ENCODE measurements at places on chromosomes 4 and X.

- no peak for DNase-seq
These were observed 344.5 kb upstream of the NR3C2 start for GRCh38 chr4:148786699-148787098.

DNA sequence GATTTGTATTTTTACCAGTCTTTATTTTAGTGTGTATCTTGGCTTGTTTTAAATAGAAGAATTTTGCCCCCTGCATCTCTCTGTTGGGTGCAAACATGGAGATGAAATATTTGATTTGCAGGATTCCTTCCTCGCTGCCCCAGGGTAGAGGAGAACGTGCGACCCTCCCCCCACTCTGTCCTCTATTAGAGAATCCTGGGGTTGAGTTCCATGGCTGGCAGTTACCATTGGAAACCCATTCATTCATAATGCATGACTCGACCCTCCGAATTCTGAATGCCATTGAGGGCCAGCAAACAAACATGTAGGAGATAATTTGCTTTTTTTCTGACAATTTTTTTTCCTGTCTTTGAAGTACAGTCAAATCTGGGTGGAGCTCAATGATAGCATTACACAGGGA is 53.7 kb downstream of the TRIM2 start:
- no peak for DNase-seq

DNA sequence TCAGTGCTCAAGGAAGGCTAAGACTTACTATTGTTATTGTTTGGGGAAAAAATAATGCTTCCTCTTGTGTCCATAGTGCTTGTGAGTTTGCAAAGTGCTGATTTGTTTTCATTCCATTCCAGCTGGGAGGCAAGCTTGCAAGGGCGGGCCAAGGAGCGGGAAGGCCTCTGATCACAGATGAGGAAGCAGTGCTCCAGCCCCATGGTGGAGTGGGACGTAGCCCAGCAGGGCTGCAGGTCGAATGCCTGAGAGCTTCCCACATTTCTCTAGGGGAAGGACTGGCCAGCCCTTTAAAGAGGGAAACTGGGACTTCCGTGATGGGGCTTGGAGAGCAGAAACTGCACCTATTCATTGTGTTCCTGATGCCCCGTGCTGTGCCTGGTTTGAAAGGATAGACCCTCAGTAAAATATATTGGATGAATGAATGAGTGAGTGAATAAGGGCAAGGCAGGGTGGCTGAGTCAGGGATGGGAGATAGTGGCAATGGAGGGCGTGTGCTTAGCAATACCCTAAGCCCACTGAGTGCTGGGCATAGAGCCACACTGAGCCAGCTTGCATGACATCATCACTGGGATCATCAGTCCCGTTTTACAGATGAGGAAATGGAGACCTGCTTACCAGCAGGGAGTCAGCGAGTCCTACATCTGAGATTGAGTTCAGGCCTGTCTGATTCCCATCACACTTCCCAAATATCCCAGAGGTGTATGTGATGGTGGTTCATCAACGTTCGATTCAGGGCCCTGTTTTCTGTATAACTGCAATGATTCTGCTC is 17.9 kb upstream of the NSG1 start:
- DNase-seq: no peak

DNA sequence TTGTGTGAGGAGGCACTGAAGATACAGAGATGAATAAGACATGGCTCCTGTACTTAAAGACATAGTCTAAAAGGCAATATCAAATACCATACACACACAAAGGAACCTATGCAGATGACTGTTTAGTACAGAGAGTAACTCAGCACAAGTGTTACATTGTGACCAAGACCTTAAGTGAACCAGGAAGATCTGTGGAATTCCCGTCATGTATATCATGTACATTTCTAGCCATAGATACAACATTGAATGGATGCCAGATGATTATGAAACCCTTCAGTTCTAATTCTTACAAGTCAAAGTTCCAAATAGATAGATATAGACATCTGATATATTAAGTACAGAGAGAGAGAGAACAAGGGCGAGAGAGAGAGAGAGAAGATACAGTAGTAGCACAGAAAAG is 73.2 kb downstream of the PAK3 start:
- no peak for DNase-seq

DNA sequence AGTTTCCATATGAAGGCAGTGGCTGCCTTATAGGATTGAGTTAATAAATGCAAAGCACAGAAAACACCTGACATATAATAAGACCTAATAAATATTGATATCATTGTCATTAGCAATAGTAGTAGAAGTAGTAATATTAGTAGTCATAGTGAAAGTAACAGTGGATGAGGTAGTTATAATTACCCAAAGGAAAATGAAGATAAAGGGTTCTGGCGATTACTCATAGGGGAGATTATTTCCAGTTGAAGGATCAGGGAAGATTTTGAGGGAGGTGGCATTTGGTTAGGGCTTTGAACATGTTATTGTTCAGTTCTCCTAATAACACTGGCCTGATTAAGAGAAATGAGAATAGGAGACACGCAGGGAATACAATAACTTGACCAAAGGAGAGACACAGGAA is 131.9 kb upstream of the GPRIN3 start:
- no peak for DNase-seq

GRCh38 chrX:23954396-23954795 is 46.6 kb downstream of the CXorf58 start:
- DNase-seq: no peak

DNA sequence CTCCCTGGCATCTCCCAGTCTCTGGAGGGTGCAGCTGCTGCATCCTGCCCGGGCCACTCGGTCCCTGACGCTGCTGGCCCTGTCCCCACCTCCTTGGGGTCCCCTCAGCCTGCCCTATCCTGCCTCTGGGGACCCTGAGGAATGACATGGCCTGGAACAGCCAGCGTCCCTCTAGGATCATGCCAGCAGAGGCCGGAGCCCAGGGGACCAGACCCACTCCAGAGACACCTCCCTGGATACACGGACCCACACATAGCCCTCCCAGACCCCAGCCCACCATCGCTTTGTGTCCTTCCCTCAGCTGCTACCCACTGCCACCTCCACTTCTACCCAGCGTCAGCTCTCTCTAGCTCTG is 35.5 kb downstream of the CPLX1 start:
- DNase-seq: no peak

DNA sequence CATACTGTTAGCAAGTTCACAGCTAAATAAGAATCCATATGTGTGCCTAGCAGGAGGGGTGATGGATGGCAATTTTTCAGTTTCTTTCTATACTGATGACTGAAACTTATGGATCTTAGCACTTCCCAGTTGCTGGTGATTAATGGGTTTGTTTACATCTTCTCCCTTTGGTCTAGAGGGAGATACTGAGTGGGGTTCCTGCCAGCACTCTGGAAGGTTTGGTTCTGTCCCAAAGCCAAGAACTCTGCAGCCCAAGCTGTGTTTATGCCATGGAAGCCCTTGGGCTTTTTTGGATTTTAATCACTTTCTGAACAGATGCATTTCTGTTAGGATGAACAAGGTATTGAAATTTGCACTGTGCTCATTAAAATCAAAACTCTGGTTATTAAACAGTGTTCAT is 43.5 kb downstream of the DDIT4L start:
- DNase-seq: no peak

DNA sequence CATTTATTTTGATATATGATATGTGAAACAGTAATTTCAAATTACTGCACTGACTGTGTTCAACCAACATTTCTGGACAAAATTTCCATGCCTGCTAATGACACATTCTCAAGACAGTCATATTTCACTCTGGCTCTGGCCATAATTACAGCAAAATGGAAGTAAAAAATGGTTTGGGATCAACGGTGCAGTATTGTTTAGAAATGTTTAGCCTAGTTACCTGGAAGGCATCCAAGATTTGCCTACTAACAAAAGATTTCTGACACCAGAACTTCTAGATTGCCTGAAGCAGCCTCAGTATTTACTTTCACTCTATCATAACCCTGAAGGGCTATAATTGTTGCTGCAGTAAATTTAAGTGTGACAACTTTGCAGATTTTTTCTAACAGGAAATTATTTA is 416.3 kb downstream of the PCDH10 start:
- no peak for DNase-seq

DNA sequence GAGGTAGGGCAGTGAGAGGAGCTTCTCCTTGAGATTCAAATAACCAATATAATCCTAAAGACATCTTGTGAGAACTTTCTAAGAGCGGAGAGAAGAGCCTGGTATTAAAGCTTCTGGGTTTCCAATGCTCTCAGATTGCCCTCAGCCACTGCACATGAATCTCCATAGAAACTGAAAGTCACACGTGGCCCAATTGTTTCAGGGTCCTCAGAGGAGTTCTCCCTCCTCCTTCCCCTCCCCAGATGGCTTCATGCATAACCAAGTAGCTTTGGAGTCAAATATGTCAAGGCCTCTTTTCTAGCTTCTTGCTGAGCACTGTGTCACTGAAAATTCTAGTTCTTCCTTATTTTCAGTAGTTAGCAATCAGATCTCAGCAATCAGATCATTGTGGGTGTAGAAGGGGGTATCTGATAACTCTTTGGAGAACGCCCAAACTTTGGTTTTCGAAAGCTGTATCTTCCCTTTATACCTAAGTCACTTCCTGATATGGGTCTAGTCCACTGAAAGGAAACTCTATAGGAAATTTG is 2.2 kb downstream of the BTK start:
- DNase-seq: no peak

Measured in hematopoietic multipotent progenitor cell (in vitro differentiated cells).